Naive thymus-derived CD8-positive, alpha-beta T cell (primary cell): ENCODE measurements at places on chromosomes 3 and 15.

- no peak for DNase-seq
These were observed 106.7 kb upstream of the AGBL1 start for GRCh38 chr15:85972805-85973540.

GRCh38 chr3:32758375-32758753 is 59.4 kb upstream of the TRIM71 start:
- no peak for DNase-seq

DNA sequence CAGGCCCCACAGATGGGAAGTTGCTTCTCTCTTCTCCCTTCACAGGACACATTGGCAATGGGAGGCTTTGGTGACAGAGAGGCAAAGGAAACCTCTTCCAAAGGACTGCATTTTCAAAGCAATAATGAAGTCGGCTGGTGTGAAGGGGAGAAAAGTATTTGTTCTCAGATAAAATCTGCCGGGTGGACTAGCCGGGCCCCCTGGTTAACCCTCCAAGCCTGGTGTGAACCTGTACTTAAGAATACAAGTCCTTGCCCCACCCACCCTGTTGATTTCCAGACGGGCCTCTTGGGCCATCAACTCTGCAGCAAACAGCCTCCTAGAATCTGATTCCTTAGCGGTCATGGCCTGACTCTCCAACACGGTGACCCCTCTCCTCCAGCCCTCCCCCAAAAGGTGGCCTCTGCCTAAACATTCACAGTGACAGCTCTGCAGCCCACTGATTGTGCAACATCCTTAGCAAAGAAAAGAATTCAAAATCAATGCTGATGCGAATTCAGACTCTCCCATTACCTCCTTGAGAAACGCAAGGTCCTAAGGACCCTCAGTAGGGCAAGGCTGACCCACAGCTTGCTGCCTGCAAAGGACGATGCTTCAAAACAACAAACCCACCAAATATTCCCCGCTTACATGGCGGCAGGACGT is 9.9 kb downstream of the TLE3 start:
- DNase-seq, result no peak

DNA sequence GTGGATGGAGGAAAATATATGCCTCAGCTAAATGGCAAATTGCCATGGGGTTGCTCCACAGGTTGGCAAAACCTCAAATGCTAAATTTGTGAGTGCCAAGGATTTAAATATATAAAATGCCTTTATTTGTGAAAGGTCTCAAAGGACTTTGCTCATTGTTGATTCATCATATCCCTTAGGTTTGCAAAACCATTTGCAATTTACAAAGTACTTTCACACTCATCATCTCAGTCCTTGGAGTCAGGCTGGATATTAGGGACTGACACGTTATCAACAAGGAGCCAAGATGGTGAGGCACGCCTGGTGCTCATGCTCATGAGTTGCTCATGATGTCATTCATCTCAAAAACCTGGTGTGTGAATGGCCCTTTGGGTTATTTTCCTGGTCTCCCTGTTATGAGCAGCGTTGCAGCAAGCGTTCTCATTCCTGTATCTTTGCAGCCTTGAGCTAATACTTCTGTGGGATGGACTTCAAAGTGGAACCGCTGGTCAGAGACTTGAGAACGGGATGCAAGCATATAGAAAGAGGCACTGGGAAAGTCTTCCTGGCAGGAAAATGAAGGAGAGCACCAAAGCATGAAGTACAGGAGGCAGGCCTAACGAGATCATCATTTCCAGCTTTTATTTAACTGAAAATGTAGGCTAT is 66.0 kb downstream of the MYO1E start:
- DNase-seq, result no peak

DNA sequence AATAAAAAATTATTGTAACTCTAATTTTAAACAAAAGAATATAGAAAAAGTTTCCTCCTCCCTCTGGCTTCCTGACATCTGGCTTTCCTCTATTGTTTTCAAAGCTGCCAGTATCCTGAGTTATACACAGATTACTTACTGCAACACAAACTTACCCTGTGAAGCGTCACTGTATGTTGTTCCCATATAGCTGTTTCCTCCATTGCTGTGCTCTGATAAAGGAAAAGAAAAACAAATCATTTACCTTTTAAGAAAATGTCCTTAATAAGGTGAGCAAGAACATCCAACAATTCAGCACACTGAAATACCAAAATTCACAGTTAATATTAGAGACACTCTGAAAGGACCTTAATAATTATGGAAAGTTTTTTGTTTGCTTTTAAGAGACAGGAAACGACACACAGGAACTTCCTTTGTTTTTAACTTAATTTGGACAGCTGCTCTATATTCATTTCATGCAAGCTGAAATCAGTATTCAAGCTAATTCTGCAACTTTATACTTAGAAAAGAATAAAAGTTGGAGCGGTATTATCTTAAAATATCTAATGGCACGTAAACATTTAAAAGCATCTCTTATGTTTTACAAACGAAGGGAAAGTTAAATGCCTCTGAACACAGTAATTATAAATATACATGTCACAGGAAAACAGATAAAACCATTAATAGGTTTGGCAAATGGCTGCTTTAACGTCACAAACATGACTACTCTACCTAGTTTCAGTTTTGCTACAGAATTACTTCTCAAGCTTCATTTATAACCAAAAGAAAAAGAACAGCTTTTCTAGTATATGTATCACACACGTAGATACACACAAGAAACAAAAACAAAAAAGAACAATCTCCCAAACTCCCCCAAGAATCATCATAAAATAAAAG is 21.5 kb downstream of the TJP1 start:
- DNase-seq, result no peak

DNA sequence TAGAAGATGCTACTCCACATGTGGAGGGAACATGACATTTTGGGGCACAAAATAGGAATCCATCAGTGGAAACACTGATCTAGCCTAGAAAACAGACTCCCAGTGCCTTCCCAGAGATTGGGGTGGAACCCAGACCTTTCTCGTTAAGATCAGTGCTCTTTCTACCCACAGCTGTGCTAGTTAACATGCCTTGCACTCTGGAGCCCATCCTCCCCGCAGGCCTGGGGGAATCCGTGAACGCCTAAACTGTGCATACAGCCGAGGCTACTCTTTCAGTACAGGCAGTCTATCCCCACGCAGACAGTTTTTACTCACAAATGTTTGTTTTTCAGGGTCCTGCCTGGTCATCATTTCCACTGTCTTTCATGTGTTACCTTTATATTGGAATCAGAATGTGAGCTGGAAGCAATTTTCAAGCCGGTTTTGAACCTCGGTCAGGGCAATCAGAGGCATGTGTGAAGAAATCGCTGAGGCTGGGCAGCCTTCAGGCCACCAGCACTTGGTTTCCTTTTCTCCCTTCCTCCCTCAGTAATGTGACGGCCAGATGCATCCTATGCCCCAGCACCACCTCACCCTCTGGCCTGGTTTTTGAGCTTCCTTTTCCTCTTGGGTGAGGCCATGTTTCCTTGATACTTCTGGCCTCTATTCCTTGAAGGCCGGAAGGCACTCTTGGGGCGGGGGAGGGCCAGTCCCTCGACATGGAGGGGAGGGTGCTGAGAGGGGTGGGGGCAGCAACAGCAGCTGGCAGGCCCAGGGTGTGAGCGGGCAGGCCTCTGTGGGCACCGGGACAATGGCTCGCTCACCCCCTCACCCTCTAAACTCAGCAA is 123.6 kb upstream of the GALNT15 start:
- no peak for DNase-seq

- no peak for DNase-seq
These were observed 4.8 kb downstream of the LCTL start for GRCh38 chr15:66560856-66561525.

DNA sequence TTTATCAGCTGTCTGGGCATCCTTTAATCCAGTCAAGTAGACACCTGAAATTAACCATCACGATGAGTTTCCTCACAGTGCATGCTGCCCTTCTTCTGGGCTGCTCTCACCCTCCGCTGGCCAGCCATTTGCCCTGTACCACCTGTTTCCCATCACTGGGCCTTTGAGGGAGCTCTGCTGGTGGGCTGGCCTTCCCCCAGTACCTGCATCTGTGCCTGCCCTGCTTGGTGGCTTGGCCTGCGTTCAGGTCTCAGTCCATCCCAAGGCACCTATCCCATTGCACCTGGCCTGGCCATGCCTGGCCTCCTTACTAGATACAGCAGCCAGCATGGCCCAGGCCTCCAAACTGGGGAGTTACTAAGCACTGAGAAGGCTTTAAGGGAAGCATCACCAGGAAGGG is 413.2 kb downstream of the NTRK3 start:
- DNase-seq, result no peak

GRCh38 chr15:91319371-91320059 is 219.5 kb downstream of the SV2B start:
- DNase-seq, result no peak

DNA sequence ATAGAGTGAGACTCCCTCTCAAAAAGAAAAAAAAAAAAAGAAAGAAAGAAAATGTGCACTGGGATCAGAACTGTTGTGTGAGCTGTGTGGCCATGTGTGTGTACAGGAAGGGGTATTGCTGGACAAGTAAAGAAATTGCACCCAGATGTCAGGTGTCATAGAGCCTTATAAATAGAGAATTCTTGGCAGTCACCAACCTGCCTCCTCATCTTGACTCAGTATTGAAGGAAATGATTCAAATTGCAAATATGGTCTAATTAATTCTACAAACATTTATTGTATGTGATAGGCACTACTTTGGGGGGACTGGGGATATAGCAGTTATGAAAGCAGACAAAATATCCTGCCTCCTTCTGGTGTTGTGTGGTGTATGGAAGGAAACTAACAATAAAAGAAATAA is 243.8 kb upstream of the TTC14 start:
- DNase-seq, result no peak

GRCh38 chr3:12799525-12800440 is 3.3 kb downstream of the CAND2 start:
- no peak for DNase-seq

DNA sequence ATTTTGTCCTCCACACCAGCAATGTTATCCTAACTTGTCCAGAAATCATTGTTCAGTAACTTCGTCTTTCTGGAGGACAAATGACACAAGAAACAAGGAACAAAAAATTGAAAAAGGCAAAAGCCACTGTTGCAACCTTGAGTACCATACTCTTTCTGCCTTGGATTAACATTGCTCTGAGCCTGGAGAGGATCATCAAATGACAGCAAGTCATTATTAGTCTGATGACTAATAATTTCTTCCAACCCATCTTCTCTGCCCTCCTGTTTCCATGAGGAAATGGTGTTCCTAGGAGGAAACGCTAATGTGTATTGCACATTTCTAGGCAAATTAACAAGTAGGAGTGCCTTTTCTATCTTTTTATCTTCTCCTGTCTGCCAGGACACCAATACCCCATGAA is 153.9 kb downstream of the PCCB start:
- no peak for DNase-seq

DNA sequence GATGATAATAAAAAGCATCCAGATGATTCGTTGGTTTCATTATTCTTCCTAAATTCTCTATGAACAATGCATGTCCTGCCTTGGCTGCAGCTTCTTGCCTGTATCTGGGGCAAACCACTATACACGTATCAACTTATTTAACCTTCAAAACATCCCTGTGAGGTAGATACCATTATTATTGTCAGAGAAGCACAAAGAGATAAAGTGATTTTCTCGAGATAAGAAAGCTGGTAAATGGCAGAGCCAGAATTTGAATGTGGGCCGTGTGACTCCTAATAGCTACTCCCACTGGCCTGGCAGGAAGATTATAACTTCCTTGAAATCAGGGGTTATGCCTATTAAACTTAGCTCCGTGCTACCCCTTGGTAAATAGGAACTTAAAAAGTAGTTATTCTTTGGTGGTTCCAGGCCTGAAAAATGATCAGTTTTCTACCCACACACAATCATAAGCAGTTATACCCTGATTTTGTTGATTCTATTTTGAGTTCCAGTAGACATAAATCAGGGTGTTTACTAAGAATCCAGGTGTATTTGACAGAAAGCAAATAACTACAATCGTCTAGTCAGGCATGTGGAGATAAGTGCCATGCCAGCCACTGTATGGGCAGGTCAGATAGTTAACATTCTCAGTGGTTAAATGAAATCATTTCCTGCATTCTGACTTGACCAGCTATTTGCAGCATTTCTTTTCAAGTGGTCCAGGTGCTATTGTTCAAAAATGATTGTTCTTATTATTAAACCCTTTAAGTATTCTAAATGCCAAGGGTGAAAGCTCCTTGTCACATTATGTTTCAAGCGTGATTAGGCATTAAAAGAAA is 99.2 kb upstream of the LRRN1 start:
- DNase-seq, result no peak

DNA sequence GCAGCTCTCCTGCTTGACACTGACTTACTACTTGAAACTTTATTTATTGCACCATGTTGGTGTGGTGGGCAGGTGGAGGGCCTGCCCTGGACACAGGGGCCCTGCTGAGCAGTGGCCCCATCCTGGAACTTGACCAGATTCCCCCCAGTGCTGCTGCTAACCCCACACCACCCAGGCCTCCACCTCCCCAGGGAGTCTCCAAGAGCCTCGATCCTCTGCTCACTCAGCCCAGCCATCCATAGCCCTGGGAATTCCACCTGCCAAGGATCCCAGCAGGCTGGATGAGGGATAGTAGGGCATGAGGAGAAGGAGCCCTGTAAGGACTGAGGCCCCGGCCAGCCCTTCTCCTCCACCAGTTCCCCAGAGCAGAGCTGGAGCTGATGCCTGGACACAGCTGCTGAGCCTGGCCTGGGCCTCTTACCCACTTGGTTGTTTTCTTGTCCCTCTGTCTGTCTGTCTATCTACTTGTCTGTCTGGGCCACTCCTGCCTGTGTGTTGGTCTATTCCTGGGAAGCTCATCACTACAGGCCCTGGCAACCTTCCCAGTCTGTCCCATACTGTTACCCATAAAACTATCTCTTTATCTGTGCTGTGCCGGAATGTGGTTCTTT is 2.8 kb downstream of the CHAC1 start:
- DNase-seq, result no peak

- no peak for DNase-seq
These were observed 22.1 kb upstream of the POLG start for GRCh38 chr15:89356634-89357298.

DNA sequence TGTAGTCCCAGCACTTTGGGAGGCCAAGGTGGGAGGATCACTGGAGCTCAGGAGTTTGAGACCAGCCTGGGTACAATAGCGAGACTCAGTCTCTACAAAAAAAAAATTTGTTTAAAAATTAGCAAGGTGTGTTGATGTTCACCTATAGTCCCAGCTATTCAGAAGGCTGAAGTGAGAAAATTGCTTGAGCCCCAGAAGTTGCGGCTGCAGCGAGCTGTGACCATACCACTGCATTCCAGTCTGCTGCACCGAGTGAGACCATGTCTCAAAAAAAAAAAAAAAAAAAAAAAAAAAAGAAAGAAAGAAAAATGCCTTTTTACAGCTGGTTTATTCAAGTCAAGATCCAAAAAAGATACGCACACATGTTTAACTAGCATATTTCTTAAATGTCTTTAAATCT is 17.0 kb upstream of the MUC20 start:
- DNase-seq, result no peak

GRCh38 chr3:138307899-138308298 is 21.8 kb downstream of the NME9 start:
- DNase-seq, result no peak

GRCh38 chr15:86772369-86773059 is 692.8 kb downstream of the AGBL1 start:
- DNase-seq, result no peak

DNA sequence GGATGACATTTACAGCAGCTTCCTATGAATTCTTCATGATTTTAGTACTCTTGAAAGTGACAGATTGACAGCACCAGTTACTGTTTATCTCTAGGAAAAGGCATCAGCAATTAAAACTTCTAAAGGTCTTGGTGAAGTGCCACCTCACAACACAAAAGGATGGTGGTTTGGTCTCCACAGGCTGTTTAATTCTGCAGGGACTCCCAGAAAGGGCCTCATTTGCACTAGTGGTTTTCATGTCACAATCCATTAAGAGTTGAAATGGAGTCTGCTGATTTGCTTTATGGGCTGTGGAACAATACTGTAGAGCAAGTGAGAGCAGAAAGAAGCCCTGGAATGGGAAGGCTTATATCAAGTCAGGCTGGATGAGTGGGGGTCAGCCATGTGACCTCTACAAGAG is 225.3 kb upstream of the KCNMB2 start:
- DNase-seq, result no peak
